ENCODE measurements at places on chromosomes 2 and 18.

DNA sequence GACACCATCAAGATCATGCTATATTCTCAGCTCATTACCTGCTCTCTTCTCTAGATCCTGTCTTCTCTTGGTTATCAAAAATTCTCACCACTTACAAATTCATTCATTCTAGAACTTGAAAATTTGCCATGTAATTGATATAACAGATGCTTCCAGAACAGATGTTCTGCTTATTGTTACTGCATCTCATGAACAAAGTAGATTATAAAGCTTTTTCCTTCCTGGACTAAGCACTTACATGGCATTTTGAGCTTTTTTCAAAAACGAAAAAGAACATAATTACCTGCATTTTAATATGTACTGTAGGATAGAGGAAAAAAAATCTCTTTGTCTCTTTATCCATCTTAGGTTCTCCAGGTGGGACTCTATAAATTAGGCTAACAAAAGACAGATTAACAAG lies 79.6 kb upstream of the CREB1 start:
- no peak for DNase-seq

- DNase-seq, result no peak
These were observed 159.2 kb upstream of the HS6ST1 start for GRCh38 chr2:128477891-128478290.

GRCh38 chr2:136239079-136239685 lies 121.2 kb upstream of the CXCR4 start:
- no peak for DNase-seq

- no peak for DNase-seq
These were observed 96.8 kb downstream of the ZNF407 start for GRCh38 chr18:74694436-74694835.

DNA sequence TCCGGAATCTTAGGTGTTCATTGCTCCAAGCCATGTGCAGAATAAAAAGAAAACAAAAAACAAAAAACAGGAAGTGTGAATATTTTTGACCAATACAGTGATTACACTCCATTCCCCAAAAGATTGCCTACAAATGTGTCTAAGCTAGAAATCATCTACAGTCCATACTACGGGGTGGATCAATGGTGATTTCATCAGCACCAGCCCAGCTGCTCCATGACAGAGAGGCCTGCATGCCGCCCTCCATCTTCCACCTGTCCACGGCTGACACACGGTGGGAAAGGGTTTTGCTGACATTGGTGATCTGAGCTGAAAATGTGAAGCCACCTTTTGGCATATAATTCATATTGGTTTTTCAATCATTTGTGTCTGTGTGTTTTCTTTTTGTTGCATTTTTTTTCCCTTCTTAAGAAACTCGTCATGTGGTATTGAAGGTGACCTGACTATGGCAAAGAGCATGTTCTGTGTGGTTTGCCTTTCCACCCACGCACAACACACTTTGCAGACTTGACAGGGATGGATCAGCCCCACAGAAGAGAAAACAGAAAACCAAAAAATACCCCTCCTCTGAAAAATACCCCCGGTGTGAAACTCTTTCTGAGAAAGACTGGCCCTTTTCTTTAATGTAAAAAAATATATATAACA lies 533.1 kb downstream of the RNF144A start:
- DNase-seq, result peak; percentile 54

- DNase-seq, result no peak
These were observed 99.5 kb upstream of the RMDN2 start for GRCh38 chr2:37825586-37825985.

DNA sequence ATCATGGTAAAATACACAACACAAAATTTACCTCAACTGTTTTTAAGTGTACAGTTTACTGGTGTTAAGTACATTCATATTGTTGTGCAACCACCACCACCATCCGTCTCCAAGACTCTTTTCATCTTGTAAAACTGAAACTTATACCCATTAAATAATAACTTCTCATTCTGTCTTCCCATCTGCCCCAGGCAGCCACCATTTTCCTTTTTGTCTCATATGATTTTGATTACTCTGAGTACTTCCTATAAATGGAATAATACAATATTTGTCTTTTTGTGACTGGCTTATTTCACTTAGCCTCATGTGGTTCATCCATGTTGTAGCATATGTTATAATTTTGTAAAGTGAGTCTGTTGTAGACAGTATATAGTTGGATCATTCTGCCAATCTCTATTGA lies 82.7 kb downstream of the ALMS1 start:
- no peak for DNase-seq

- no peak for DNase-seq
These were observed 2.1 kb downstream of the PPP3R1 start for GRCh38 chr2:68250196-68250595.

DNA sequence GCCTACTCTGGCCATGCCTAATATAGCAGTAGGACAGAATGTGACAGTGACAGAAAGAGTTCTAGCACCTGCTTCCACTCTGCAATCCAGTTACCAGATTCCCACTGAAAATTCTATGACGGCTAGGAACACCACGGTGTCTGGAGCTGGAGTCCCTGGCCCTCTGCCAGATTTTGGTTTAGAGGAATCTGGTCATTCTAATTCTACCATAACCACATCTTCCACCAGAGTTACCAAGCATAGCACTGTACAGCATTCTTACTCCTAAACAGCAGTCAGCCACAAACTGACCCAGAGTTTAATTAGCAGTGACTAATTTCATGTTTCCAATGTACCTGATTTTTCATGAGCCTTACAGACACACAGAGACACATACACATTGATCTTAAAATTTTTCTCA lies 45.2 kb upstream of the TTR start:
- no peak for DNase-seq

DNA sequence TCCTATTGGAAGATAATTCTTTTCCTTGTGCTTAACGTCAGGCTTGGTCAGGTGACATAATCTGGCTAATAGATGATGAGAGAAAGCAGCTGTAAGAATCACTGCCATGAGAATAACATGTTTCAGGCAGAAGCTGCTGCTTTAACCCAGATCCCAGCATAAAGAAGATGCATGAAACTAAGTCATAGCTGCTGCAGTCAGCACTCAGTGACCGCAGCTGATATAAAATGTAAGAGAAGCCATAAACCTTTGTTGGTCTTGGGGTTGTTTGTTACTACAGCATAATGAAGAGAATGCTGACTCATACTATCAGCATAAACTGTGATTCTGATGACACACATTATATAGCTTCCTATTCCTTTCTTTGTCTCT lies 274.3 kb upstream of the TRIB2 start:
- no peak for DNase-seq

GRCh38 chr2:191933307-191934105 lies 86.6 kb upstream of the CAVIN2 start:
- DNase-seq, result no peak

- DNase-seq, result no peak
These were observed 258.9 kb upstream of the CHAC2 start for GRCh38 chr2:53508667-53509066.

- no peak for DNase-seq
These were observed 49.0 kb upstream of the DSG1 start for GRCh38 chr18:31268985-31269406.

- no peak for DNase-seq
These were observed 291.2 kb downstream of the TCF4 start for GRCh38 chr18:55296778-55297177.
